Activated CD4-positive, alpha-beta T cell treated with anti-CD3 and anti-CD28 coated beads, Interleukin-2, amount 10 ng/mL, durations not matched to agents 24 days and 14 days (primary cell): ENCODE measurements at places on chromosomes 11 and 22.

DNA sequence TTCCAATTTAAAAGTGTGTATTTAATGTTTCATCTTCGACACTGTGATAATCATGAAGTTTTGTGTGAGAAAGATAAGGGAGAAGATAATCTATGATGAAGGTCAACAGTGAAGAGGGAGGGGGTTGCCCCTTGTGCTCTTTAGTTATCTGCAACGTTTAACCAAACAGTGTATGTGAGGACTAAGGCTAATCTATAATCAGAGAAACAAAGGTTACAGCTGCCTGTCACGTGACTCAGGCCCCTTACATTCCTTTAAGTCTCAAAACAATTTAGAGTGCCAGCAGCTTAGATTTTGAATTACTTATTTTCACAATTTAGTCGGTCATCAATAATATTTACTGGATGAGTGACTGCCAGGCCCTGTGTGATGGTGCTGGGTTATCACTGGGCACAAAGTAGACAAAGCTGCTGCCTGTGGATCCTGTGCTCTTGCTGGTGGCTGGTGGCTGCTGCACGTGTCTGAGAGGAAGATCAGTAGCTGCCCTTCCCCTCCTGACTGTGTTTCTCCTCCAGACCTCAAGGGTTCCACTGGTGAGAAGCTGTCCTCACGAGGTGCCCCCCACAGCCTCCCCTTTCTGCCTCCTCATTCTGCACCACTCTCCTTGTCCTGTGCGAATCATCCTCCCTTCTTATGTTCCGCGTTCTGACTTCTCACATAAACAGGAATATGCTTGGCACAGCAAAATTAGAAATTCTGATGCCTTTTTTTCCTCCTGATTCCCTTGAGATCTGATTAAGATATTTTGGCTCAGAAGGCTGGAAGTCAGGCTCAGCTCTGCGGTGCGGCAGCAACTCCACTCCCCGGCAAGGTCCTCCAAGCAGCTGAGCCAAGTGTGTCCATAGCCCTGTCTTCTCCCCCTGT, 331.1 kb upstream of the B3GAT1 start:
- no peak for DNase-seq

DNA sequence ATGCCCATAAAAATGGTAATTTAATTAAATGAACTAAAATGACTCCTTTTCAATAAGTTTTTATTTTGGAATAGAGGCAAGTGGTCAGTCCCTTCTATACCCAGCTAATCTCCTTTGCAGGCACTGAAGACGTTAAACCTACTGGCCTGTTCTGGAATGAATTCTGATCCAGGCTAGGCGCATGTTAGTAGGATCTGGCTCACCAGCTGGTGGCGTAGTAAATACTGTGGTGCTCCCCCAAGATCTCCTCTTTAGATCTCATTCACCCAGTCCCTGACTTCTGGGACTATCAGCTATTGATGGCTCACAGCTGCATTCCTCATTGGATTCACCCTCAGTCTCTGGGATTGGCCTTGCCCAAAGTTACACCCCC, 173.7 kb upstream of the DDI1 start:
- no peak for DNase-seq

DNA sequence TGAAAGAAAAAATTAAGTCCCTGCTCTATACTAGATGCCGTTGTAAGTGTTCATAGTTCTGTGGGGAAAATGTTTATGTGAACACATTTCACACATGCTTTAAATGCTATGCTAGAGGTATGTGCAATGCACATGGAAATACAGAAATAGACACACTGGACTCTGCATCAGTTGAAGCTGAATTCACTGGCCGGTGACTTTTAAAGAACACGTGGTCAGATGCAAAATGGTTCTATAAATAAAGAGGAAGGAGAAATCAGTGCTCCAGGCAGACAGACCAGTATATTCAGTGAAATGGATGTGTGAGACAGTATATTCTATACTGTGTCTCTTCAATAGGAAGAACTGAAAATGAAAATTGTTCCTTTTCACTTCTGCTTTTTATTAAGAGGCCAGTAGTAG, 29.9 kb downstream of the TRPC6 start:
- DNase-seq, result no peak

GRCh38 chr11:48063424-48063978, 83.1 kb downstream of the PTPRJ start:
- DNase-seq, result no peak

DNA sequence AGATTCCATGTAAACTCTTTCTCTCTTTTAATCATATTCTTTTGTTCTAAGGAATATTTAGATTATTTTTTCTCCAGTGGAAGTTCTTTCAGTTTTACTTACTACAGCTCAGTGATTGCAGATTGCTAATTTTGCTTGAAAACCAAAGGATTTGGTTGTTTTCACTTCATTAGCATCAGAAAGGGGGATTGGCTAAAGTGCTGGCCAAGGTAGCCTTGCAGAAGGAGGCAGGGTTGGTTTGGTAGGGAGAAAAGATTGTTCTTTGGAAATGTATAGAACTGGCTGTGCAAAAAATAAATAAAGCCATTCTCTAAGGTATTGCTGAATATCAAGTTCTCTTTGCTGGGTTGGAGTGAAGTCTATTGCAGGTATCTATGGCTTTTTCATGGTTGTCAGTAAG, 92.6 kb downstream of the FAT3 start:
- DNase-seq, result no peak

GRCh38 chr22:26892166-26893041, 235.0 kb downstream of the MIAT start:
- DNase-seq, result no peak

DNA sequence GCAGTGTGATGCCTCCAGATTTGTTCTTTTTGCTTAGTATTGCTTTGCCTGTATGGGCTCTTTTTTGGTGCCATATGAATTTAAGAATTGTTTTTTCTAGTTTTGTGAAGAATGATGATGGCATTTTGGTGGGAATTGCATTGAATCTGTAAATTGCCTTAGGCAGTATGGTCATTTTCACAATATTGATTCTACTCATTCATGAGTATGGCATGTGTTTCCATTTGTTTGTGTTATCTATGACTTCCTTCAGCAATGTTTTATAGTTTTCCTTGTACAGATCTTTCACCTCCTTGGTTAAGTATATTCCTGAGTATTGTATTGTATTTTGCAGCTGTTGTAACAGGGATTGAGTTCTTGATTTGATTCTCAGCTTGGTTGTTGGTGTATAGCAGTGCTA, 18.3 kb upstream of the ZBED5 start:
- no peak for DNase-seq

DNA sequence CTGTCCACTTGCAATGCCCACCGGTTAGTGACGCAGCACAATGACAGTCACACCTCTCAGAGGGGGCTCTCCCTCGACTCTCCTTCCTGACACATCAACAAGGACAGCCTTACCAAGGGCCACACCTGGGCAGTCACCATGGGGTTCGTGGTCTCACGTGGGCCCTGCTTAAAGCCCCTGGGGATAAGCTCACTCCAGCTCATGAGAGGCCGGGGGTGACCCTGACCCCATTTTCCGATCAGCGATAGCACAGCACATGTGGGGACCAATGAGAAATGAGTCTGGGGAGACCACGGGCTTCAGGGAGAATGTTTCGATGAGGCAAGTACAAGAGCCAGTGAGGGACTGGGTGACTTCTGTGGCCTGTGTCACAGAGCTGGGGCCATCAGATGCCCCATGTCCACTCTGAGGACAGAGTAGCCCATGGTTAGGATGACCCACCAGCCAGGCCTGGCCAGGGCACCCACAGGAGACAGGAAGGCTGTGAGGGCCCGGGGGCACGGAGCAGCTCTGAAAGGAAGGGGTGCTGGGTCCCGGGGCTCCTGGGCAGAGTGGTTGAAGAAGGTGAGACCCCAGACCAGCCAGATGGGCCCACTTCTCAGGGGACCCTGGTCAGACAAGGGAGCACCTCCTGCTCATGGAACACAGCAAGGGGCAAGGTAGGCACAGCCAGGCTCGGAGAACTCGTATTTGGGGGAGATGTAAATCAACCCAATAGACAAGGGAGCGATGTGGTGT, 128.8 kb downstream of the MED15 start:
- DNase-seq, result no peak
